ENCODE measurements at places on chromosomes 16 and 17.

DNA sequence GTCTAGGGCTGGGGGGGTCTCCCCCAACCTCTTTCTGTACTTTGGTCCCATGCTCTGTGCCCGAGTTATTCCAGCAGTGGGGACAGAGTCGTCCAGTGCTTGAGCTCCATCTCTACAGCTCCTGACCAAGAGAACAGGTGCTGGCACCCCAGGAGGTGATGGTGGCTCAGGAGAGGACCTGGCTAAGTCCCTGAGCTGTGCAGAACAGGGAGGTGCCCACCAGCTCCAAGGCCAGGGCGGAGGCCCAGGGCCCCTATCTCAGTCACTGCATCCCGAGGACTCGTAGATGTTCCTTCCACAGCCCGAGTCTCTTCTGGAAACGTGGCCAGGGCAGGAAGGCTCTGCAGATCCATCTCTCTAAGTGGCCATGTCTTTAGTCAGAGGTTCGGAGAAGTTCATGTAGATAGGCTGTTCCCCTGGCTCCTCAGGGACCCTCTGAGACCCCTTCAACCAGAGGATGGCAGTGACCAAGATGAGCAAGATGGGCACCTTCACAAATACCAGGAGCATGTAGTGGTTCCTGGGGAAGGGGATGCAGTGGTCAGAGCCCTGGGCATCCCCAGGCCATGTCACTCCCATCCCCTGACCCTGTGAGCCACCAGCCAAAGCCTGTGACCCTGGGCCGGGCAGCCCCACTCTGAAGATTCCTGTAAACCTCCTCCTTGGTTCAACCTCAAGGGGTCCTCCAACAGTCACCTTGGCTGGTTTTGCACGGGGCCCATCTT is 8.7 kb downstream of the CD300LB start:
- no peak for DNase-seq

DNA sequence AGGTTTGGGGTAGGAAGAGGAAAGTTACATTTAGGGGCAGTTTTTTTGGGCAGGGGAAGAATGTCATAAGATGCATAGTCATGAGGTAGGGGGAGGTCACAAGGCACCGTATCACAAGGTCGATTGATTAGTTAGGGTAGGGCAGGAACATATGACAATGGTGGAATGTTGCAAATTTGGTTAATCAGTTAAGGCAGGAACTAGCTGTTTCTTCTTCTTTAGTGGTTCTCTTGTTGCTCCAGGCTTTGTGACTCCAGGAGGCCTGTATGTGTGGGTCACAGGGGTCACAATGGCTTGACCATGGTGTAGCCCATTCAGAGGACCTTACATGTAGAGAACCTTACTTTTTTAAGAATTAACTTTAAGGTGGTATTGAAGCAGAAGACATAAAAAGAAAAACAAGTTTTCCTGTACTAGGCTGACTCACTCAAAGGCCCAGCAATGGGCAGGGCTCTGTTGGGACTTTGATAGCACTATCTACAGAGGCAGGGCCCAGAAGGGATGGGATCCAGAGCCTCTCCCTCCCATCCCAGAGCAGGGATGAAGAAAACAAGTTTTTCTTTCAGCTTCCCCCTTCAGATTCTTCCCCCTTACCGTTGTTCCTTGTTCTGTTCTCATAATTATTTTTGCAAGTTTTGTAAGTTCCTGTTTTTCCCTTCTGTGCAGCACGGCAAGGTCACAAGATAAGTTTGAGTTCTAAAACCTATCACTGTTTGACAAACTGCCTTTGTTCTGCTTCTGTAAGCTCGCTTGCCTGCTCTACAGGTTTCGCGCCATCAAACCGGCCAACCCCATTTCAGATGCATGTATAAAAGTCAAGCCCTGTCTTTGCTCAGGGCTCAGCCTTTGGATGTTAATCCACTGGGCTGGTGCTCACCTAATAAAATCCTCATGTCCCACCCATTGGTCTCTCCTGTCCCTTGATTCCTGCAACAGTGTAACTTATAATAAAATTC is 45.8 kb upstream of the ATF7IP2 start:
- DNase-seq, result no peak

DNA sequence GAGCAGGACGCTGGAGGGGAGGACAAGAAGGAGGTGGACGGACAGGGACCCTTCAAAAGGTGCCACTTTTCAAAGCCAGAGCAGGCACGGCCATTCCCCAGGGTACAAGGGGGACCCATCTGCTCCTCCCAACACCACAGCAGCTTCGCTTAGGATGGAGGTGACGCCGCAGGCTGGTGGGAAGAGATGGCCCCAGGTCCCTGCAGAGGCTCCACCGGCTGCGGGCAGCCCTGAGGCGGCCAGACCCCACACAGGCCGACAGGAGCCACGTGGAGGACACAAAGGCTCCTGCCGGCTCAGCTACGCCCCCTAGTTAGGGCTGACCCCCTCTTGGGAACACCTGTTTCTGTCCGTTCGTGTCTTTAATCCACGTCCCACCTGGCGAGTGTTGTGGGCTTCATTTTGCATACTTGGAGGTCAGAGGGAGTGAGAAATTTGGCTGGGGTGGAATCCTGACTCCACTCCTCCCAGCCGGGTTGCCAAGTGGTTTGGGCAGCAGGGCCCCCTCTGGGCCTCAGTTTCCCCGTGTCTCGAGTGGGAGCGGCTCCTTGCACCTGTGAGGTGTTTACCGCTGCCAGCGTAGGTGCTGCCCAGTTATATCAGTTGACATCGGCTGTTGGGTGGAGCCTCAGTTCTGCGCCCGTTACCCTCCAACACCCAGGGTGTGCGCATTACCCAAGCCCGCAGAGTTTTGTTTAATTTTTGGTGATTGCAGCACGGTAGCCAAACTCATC is 5.8 kb upstream of the FN3KRP start:
- no peak for DNase-seq

DNA sequence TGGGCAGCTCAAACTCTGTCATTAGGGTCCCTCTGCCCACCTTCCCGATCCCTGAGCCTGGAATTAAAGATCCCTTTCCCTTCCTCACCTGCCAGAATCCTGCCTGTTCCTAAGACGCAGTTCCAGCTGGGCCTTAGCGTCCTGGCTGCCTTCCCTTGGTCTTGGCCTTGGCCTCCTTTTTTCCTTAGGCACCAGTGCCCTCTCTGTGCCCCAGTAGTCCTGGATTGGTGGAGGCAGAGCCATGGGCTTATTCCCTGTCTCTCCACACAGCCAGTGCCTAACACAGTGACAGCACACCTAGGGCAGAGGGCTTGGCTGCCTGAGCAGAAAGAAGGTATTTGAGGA is 3.5 kb downstream of the TMEM132E start:
- no peak for DNase-seq

GRCh38 chr17:31158746-31159377 is 64.1 kb downstream of the NF1 start:
- no peak for DNase-seq

GRCh38 chr17:70492368-70492767 is 323.0 kb downstream of the KCNJ2 start:
- no peak for DNase-seq

DNA sequence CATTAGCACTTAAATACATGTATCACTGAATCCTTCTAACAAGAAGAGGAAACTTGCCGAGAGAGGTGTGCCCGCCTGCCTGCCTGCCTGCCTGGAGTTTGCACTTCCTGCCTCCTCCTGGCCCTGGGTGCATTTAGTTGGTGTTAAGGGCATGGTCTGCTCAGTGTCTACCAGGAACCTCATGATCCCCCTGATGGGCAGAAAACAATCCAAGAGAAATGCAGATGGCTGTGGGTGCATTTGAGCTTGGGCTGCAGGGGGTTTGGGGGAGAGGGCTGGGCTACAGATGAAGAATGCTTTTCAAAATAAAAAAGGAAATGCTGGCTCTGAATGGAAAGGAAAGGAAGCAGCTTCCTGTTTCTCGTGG is 10.1 kb downstream of the KSR1 start:
- DNase-seq, result no peak

DNA sequence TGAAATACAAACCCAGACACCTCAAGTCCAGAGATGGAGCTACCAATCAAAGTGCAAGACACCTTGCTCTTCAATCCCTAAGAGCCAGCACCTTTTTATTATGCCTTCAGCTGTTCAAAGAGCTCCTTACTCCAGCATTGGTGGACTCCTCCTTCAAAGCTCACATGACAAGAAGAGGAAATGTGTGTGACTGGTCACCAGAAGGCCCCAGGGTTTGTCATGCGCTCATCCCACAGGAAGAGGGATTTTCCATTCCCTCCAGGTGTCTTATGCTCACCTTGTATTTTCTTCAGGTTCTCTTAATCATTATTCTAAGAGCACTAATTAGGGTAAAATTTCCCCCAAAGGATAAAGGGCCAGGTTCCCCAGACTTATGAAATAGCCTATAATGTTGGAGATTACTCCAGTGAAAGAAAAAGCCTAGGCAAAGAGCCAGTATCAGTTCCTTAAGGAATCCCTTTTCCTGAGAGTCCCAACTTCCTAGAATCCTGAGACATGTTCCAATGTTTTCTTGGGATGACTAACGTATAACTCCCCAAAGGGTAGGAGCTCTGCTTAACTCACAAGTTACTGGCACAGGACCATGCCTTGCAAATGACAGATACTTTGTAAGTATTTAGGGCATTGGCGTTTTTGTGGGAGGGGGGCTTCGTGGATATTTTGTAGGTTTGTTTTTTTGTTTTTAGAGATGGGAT is 56.9 kb upstream of the SOX9 start:
- no peak for DNase-seq

DNA sequence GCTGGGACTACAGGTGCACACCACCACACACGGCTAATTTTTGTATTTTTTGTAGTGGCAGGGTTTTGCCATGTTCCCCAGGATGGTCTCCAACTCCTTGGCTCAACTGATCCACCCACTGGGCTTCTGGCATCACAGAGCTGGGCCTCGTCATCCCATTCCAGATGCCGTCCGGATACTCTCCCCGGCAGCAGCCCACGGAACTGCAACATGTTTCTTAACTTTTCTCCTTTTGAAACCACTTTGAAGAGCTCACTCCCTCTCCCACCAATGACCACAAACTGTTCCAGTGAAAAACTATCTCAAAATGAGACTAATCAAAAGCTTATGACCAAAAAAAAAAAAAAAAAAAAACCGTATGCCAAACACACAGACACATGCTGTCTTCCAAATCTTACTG is 17.6 kb downstream of the PEMT start:
- no peak for DNase-seq

DNA sequence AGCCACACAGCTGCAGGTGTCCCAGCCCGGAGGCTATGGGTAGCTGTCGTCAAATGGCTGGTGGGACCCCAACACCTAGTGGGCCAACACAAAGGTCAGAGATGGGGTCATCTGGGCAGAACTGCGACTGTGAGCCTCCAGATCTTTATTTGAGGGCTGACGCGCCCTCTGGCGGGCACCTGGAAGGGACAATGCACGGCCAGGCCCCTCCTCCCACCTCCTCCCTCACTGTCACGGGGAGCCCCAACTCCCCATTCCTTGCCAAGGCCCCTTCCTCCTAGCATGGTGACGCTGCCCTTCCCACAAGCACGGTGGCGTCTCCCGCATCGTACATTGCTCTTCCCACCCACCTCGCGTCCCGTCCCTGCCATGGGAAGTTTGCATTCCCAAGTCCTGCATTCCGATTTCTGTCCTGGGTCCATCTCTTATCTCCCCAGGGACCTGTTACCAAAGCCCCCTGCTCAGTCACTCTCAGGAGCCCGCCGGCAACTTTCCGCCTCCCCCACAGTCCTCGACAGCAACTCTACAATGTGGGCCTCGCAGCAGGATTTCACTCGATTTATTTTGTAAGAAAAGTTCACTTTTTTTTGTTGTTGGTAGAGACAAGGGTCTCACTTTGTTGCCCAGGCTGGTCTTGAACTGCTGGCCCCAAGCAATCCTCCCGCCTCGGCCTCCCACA is 1.0 kb downstream of the TLE7 start:
- DNase-seq, result no peak

DNA sequence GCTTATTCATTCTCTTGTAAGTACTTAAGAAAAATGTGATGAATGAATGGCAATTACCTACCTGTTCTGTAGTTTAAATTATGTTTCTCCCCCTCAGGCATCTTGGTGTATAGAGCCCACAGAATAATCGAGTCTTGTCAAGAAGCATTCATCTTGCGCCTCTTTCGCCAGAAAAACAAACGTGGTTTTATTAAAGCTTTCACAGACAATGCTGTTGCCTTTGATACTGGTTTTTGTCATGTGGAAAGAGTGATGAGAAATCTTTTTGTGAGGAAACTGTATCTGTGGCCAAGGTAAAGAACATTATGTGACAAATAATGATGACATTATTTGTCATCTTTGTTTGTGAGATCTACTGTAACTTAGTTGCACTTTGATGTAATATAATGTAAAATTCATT is 6.5 kb downstream of the ERCC4 start:
- no peak for DNase-seq

- no peak for DNase-seq
Observed at GRCh38 chr17:13240851-13241250, 223.0 kb upstream of the ELAC2 start.

GRCh38 chr16:10252155-10252554 is 69.9 kb upstream of the GRIN2A start:
- DNase-seq, result no peak

Measured in nucleus accumbens (tissue), 56 donors.